Spinal cord (tissue), 10 donors: ENCODE measurements at places on chromosomes 2 and 18.

- no peak for DNase-seq
Measured at GRCh38 chr18:9825571-9826073, 60.2 kb upstream of the TXNDC2 start.

DNA sequence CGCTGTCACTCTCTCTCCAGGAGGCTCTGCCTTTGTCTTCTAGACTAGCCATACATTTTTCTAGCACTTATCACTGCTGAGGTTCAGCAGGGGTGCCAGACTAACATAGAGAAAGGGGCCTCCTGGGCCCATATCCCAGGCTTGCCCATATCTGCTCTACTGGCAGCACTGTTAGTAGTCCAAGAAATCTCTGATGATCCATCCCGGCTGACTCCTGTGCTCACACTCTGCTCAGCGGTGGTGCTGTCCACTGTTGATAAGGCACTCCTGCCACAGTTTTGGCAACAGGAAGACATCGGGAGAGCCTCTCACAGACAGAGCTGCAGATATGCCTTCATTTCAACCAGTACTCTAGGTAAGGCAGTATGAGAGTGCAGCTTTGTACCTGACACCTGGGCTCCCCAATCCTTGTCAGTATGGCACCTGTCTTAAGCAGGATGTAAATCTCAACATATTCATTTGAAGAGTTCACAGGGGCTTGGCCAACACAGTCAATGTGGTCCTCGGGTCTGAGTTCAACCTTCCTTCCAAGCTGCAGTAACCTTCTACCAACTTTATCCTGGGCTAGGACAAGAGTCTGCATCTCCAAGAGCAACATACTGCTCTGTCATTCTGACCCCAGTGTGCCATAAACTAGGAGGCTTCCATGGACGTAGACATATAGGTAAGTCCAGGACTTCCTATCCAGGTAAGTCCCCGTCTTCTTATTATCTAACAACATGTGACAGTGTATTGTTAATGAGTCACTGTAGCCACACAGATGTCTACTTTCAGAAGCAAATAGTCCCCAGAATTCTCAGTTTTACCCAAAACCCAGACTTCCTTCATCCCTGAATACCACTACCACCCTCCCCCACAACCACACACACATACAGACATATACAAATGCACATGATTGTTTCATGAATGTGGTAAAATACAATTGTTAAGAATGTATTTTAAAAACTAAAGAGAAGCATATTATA is 16.2 kb downstream of the KLF7 start:
- no peak for DNase-seq

GRCh38 chr18:3121259-3121658 is 98.5 kb downstream of the MYOM1 start:
- no peak for DNase-seq

- DNase-seq: no peak
Measured at GRCh38 chr2:197852108-197852507, 47.7 kb downstream of the PLCL1 start.

DNA sequence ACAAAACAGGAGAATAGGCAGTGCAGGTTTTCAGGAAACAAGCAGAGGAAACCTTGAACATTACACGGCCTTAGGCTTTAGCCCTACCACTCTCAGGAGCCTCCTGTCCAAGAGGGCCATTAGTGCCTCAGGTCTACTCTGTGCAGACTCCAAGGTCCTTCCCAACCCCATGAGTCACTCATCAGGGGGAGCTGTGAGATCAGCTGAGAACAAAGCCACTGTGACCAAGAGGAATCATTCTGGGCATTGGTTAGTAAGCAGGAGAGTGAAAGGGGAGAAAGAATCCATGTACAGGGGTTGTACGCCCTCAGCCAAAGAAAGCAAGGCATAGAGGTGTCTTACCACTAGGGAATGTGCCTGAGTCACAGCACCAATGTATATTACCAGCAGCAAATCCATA is 680.3 kb downstream of the DPP10 start:
- no peak for DNase-seq

- DNase-seq: no peak
Measured at GRCh38 chr2:96325041-96325883, at the start of gene ITPRIPL1. Gene ITPRIPL1 (plus strand): TSS chr2:96325317. CDS start chr2:96325840, 523 bp downstream.

GRCh38 chr2:1891147-1891546 is 146.8 kb upstream of the PXDN start:
- no peak for DNase-seq

DNA sequence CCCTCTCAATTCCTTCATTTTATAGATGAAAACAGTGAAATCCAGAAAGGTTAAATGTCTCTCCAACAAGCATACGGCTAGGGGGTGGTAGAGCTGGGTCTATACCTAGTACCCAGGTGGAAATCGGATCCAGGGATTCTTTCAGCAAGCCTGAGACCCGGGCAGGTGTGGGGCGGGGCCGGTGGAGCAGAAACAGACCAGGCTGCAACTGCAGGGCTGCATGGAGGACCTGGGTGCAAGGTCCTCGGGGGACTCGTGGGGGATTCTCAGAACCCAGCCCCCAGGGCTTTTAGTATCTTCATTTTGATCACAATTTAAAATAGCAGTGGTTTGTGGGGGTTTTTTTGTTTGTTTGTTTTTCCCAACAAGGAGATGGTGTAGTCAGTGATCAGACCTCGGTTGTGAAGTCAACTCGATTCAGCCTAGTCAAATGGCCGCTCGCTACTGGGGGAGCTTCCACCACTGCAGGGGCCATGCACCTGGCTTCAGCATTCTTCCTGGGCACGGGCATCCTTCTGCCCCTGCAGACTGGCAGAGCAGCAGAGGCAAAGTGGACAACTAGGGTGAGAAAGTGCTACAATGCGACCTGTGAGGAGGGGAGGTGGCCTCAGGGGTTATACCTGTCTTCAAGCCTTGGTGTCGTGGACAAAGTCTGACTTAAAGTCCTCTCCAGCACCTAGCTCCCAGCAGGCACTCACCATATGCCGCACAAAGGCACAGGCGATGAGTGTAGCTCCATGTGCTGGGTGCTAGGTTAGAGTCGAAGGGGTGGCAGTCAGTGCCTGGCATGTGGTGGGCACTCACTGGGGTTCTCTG is 46.3 kb downstream of the GORASP2 start:
- no peak for DNase-seq

DNA sequence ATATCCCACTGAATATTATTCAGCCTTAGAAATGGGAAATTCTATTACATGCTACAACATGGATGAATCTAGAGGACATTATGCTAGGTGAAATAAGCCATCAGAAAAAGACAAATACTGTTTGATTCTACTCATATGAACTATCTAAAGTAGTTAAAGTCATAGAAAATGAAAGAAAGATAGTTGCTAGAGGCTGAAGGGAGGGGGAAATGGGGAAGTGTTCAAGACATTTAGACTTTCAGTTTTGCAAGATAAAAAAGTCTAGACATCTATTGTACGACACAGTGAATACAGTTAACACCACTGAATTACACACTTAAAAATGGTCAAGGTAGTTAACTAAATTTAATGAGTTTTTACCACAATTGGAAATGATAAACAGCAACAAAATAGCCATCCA is 835.9 kb upstream of the CHAC2 start:
- no peak for DNase-seq

GRCh38 chr2:30763151-30763660 is 44.0 kb downstream of the CAPN13 start:
- DNase-seq: no peak

GRCh38 chr2:172173174-172173706 is 70.5 kb upstream of the DLX2 start:
- DNase-seq: no peak

DNA sequence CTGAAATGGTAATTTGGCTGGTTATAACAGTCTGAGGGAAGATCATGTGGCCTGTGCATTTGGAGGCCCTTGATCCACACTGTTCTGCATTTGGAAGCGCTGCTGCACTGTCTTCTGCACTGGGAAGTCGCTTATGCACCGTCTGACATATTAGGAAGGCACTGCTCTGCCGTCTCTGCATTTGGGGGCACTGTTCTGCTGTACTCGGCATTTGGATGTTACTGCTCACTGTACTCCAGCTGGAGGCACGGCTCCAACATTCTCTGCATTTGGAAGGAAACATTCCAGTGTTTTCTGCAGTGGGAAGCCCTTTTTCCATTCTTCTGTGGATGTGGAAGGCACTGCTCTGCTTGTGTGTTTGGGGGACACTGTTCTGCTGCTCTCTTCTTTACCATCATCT is 9.6 kb upstream of the PROM2 start:
- peak; percentile 35 for DNase-seq

DNA sequence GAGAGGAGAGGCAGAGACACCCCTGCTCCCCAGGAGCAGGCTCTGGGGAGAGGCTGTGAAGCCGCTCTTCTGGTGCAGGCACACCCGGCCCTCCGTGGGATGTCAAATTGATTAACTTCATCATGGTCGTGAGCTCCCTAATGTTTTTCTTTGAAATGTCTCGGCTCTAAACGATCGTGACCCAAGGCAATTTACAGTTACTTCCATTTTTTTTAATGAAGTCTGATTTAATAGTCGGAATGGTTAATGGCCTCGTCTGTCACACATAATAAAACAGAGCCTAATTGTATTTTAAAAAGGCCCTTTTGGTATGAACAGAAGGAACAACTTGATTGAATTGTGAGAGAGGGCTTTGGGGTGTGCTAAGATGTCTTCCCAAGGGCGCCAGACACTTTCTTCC is 130.2 kb downstream of the SMAD2 start:
- peak; percentile 35 for DNase-seq

GRCh38 chr18:21998486-21998885 is 170.9 kb upstream of the GATA6 start:
- DNase-seq: no peak
